Mammary microvascular endothelial cell (primary cell): ENCODE measurements at places on chromosomes 1 and 21. TPM values are rescaled to one million over a fixed set of nuclear protein-coding genes. Genes with fewer than 3 reads are reported as not detected.

Gene CD58
- total RNA-seq: 9.7 and 19.7 TPM in 2 replicates

Gene CD1D
- not detected in 2 replicates for total RNA-seq

Gene LEPR
- total RNA-seq: 5.5 and 5.7 TPM in 2 replicates

Gene TMEM82
- total RNA-seq: not detected in 2 replicates

Gene TSSK3
- total RNA-seq: not detected in 2 replicates

Gene TACSTD2
- total RNA-seq: 10.3 and 12.6 TPM in 2 replicates
